ENCODE measurements at places on chromosomes 13 and 19. TPM values are rescaled to one million over a fixed set of nuclear protein-coding genes. Genes with fewer than 3 reads are reported as not detected.

GRCh38 chr19:44741841-44742329, 6.6 kb upstream of the BCL3 start:
- DNase-seq: peak; percentile 98
- H3K4me1 ChIP-seq: peaks cover 54% of the 10 kb centered on the region
- H3K4me3 ChIP-seq: no peak overlapping the region
- H3K36me3 ChIP-seq: no peaks in the 10 kb centered on the region
- H3K27me3 ChIP-seq: no peaks in the 10 kb centered on the region
- peak overlapping the region; percentile 91 for H3K27ac ChIP-seq

- H3K4me3 ChIP-seq: no peak overlapping the region
- H3K27me3 ChIP-seq: no peaks in the 10 kb centered on the region
- H3K27ac ChIP-seq: no peak overlapping the region
- no peak for DNase-seq
- no peaks in the 10 kb centered on the region for H3K36me3 ChIP-seq
- H3K4me1 ChIP-seq: peaks cover 7% of the 10 kb centered on the region
Observed at GRCh38 chr13:28166257-28166656, 27.9 kb downstream of the PAN3 start.

- DNase-seq: peak; percentile 45
- peaks cover 35% of the 10 kb centered on the region for H3K4me1 ChIP-seq
- H3K27me3 ChIP-seq: peaks cover 12% of the 10 kb centered on the region
- H3K27ac ChIP-seq: peak overlapping the region; percentile 67
Observed at GRCh38 chr19:11382898-11383705, 1.0 kb downstream of the EPOR start.

DNA sequence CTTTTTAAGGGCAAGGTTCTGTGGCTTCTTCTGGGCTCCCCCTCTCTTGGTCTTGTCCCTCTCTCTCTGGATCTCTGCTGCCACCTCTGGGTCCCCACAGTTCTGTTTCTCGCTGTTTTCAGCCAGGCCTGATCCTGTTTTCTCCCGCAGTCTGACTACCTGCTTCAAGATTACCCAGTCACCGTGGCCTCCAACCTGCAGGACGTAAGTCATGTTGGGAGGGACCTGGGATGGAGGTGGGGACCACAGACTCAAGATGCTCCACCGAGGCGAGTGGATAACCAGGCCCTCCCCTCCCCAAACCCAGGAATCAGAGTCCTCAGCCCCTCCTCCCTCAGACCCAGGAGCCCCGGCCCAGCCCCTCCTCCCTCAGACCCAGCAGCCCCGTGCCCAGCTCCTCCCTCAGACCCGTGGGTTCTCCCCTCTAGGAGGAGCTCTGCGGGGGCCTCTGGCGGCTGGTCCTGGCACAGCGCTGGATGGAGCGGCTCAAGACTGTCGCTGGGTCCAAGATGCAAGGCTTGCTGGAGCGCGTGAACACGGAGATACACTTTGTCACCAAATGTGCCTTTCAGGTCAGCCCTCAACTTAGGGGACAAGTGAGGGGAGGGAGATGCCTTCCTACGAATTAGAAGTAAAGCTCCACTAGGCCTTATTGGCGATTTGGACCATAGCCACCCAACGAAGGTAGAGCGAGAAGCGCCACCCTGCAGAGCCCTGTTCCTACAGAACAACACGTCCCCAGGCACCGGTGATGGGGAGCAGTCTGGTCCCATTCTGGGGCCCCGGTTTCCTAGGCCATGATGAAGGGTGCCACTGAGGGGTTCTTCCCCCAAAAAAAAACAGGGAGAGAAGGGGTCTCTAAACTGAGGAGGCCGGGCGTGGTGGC, 2.2 kb downstream of the FLT3LG start:
- H3K27me3 ChIP-seq: no peaks in the 10 kb centered on the region
- H3K36me3 ChIP-seq: peaks cover 14% of the 10 kb centered on the region
- DNase-seq: no peak

- no peak overlapping the region for H3K4me3 ChIP-seq
- no peaks in the 10 kb centered on the region for H3K4me1 ChIP-seq
- H3K27me3 ChIP-seq: no peaks in the 10 kb centered on the region
- DNase-seq: no peak
- H3K27ac ChIP-seq: no peak overlapping the region
Observed at GRCh38 chr13:60090574-60090973, 73.2 kb downstream of the DIAPH3 start.

GRCh38 chr13:113135281-113135760, 12.7 kb downstream of the F10 start:
- no peaks in the 10 kb centered on the region for H3K36me3 ChIP-seq
- H3K4me1 ChIP-seq: no peaks in the 10 kb centered on the region
- H3K27ac ChIP-seq: no peak overlapping the region
- DNase-seq: no peak

- H3K36me3 ChIP-seq: no peaks in the 10 kb centered on the region
- no peak overlapping the region for H3K4me3 ChIP-seq
- H3K27me3 ChIP-seq: no peaks in the 10 kb centered on the region
- DNase-seq: no peak
- H3K27ac ChIP-seq: peak overlapping the region; percentile 86
Observed at GRCh38 chr19:45442778-45443461, 19.2 kb upstream of the ERCC1 start.

- H3K27me3 ChIP-seq: no peaks in the 10 kb centered on the region
- H3K36me3 ChIP-seq: no peaks in the 10 kb centered on the region
- no peak overlapping the region for H3K4me3 ChIP-seq
- H3K4me1 ChIP-seq: no peaks in the 10 kb centered on the region
Observed at GRCh38 chr19:29953352-29954247, 11.6 kb downstream of the URI1 start.

GRCh38 chr19:24069905-24070657, 16.9 kb upstream of the ZNF254 start:
- no peaks in the 10 kb centered on the region for H3K27me3 ChIP-seq
- peaks cover 57% of the 10 kb centered on the region for H3K36me3 ChIP-seq
- H3K27ac ChIP-seq: no peak overlapping the region
- no peaks in the 10 kb centered on the region for H3K4me1 ChIP-seq

DNA sequence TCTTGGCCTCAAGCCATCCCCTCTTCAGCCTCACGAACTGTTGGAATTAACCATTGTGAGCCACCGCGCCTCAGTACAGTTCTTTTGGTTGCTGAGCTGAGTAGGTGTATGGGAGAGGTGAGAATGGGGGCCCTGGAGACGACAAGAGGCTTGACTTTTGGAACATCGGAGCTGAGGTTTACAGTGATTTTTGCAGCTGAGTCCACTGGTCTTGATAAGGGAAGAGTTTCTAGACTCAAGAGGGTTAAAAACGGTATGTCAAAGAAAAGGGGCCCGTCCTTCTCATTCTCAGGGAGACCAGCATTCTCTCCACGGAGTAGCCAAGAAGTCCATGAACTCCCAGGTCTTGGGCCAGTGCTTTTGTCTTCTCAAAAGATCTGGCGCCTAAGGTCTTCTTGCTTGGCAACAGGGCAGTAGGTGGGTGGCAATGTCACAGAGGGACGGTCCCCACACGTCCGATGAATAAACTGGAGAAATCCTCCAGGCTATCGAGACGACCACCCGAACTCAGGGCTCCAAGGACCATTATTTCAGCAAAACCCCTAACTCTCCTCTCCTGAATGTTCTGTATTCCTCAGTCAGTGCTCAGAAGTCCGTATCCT, 6.4 kb upstream of the QTRT1 start:
- H3K36me3 ChIP-seq: peaks cover 34% of the 10 kb centered on the region
- no peak for DNase-seq
- H3K4me1 ChIP-seq: no peaks in the 10 kb centered on the region
- no peak overlapping the region for H3K27ac ChIP-seq
- no peaks in the 10 kb centered on the region for H3K27me3 ChIP-seq

DNA sequence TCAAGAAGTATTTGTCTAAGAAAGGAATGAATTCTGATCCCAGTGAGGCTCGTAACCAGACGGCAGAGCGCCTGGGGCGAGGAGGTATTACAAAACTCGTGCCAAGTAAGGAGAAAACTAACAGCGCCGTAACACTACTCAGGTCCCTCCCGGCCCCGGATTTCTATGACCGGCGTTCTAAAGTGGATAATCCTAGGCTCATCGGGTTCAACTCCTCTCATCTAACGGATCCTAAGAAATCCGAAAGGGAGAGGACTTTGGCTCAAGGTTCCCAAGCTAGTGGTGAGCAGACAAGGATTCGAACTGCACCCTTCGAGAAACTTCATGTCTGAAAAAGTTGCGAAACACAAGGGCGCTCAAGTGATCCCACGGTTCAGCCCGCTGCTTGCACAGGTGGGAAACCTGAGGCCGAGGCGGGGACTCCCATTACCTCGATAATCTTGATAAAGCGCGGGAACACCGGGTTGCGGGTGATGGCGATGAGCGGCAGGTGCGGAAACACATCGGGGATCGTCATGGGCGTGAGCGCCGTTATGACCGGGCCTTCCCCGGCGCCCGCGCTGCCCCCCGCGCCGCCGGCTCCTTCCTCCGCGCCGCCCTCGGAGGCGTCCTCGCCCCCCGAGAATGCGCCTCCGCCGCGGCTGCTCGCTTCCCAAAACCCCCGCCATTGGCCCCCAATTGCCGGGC, 529 bp downstream of the LONP1 start:
- peaks cover 34% of the 10 kb centered on the region for H3K4me1 ChIP-seq
- peak overlapping the region; percentile 90 for H3K4me3 ChIP-seq
- no peaks in the 10 kb centered on the region for H3K36me3 ChIP-seq
- no peaks in the 10 kb centered on the region for H3K27me3 ChIP-seq

- H3K36me3 ChIP-seq: no peaks in the 10 kb centered on the region
- H3K4me1 ChIP-seq: peaks cover 16% of the 10 kb centered on the region
Observed at GRCh38 chr13:110957181-110957884, 42.5 kb upstream of the ANKRD10 start.

GRCh38 chr13:51934461-51935087, 72.8 kb downstream of the CCDC70 start:
- H3K4me1 ChIP-seq: no peaks in the 10 kb centered on the region
- H3K27me3 ChIP-seq: no peaks in the 10 kb centered on the region
- no peak for DNase-seq
- H3K27ac ChIP-seq: no peak overlapping the region
- H3K4me3 ChIP-seq: no peak overlapping the region

DNA sequence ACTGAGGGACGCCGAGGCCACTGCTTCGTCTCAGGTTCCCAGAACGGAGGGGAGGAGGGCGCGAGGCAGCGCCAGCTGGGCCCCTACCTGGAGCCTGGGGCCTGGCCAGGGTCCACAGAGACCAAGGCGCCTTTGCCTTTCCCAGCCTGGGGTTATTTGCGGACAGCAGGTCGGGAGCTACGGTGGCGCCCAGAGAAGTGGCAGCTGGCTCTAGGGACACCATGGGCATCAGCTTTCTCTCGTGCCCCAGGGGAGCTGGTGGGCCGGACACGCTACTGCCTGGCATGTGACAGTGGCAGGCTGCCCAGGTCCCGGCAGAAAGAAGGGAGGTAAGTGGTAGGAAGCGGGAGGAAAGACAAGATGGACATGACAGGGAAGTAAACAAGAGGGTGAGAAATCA, 19.0 kb downstream of the AKT2 start:
- no peak overlapping the region for H3K4me3 ChIP-seq
- no peaks in the 10 kb centered on the region for H3K27me3 ChIP-seq
- peak overlapping the region; percentile 61 for H3K27ac ChIP-seq
- no peaks in the 10 kb centered on the region for H3K36me3 ChIP-seq
- H3K4me1 ChIP-seq: peaks cover 46% of the 10 kb centered on the region

- H3K36me3 ChIP-seq: no peaks in the 10 kb centered on the region
- no peak for DNase-seq
- no peaks in the 10 kb centered on the region for H3K27me3 ChIP-seq
- H3K4me3 ChIP-seq: peak overlapping the region; percentile 8
- H3K4me1 ChIP-seq: peaks cover 7% of the 10 kb centered on the region
- peak overlapping the region; percentile 58 for H3K27ac ChIP-seq
Observed at GRCh38 chr13:35978607-35979316, 152.4 kb downstream of the DCLK1 start.

- no peak overlapping the region for H3K27ac ChIP-seq
- DNase-seq: no peak
- H3K27me3 ChIP-seq: no peaks in the 10 kb centered on the region
Observed at GRCh38 chr19:55261671-55262126, 2.9 kb upstream of the PPP6R1 start.

DNA sequence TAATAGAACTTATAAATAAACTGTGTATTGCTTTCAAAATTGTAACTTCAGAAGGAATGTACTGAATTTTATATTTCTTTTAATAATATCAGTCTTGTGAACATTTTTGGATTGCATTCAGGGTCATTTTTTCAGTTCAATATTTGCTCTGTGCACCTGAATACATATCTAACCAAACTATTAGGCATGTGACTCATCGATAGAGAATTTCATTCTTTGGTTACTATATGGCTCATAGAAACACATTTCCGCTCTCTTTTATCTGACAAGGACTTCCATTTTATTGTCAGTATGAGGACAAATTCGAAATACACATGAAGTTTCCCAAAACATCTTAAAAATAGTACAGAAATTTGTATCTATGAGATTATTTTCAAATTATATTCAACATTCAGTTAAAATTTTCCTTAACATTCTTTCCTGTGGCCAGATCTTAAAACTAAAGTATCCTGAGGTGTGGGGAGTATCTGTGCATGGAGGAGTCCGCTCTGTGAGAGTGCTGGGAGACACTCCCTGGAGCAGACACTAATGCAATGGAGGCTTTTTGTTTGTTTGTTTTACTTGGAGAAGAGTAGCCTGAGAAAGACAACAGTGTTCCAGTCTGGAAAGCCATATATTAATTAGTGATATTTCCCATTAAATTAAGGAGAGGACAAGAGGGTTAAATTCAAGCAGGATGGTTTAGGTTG, 483.6 kb downstream of the PCDH20 start:
- no peaks in the 10 kb centered on the region for H3K36me3 ChIP-seq
- DNase-seq: no peak
- no peaks in the 10 kb centered on the region for H3K27me3 ChIP-seq
- no peaks in the 10 kb centered on the region for H3K4me1 ChIP-seq
- no peak overlapping the region for H3K4me3 ChIP-seq

GRCh38 chr19:39007096-39007495, 25.3 kb downstream of the FBXO27 start:
- no peaks in the 10 kb centered on the region for H3K4me1 ChIP-seq
- no peaks in the 10 kb centered on the region for H3K36me3 ChIP-seq
- no peak overlapping the region for H3K27ac ChIP-seq
- no peak overlapping the region for H3K4me3 ChIP-seq
- peaks cover 8% of the 10 kb centered on the region for H3K27me3 ChIP-seq

- H3K27ac ChIP-seq: no peak overlapping the region
- H3K4me3 ChIP-seq: no peak overlapping the region
- H3K36me3 ChIP-seq: no peaks in the 10 kb centered on the region
- H3K27me3 ChIP-seq: no peaks in the 10 kb centered on the region
Observed at GRCh38 chr13:25688536-25688935, 316.8 kb downstream of the ATP8A2 start.

The SLC25A15 gene
- 3.6 TPM for total RNA-seq

The TEAD2 gene
- total RNA-seq: 50.0 TPM

The PRODH2 gene
- not detected for total RNA-seq

The SULT2A1 gene
- total RNA-seq: not detected

The CACNA1A gene
- total RNA-seq: 0.69 TPM

The THSD8 gene
- total RNA-seq: 0.72 TPM

The SIGLEC14 gene
- total RNA-seq: 2.0 TPM

The GPR18 gene
- total RNA-seq: not detected

The COG3 gene
- 12.3 TPM for total RNA-seq

The CEACAM4 gene
- 0.49 TPM for total RNA-seq

The C19orf38 gene
- total RNA-seq: 0.27 TPM

The RUBCNL gene
- 2.8 TPM for total RNA-seq

The TEKTIP1 gene
- 0.38 TPM for total RNA-seq

The ONECUT3 gene
- total RNA-seq: not detected

The KLK14 gene
- total RNA-seq: not detected
